ENCODE measurements at places on chromosomes 16 and 17.

- DNase-seq = no peak
Observed at GRCh38 chr17:49817993-49818392, 29.5 kb downstream of the KAT7 start.

GRCh38 chr16:1054660-1055556 lies 17.6 kb upstream of the SSTR5 start:
- peak; percentile 46 for DNase-seq

- no peak for DNase-seq
Observed at GRCh38 chr16:82328881-82329469, 159.0 kb upstream of the MPHOSPH6 start.

DNA sequence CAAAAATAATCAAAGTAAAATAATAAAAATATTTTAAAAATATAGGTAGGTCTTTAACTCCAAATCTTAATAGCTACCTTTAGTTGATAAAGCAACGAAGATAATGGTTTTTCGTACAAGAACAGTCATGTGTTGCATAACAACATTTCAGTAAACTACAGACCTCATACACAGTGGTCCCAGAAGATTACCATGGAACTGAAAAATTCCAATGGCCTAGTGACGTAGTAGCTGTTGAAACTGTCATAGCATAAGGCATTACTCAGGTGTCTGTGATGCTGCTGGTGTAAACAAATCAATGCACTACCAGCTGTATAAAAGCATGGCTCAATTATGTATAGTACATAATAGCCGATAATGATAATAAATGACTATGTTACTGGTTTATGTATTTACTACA lies 43.9 kb downstream of the CREBBP start:
- no peak for DNase-seq

- peak; percentile 64 for DNase-seq
Observed at GRCh38 chr17:4270736-4271135, 7.0 kb upstream of the ANKFY1 start.

Measured in cerebellum (tissue), 4 donors.